Osteoblast (primary cell): ENCODE measurements at places on chromosomes 1 and 21.
A peak's percentile ranks its signal among the peaks of the same experiment; 100 is the strongest.

GRCh38 chr1:10415211-10415930 lies 14.9 kb upstream of the CENPS start:
- peaks cover 86% of the 10 kb centered on the region for H3K36me3 ChIP-seq
- H3K27ac ChIP-seq, result peak overlapping the region; percentile 10
- H3K4me3 ChIP-seq, result no peak overlapping the region
- peaks cover 4% of the 10 kb centered on the region for H3K4me1 ChIP-seq
- no peak for DNase-seq

GRCh38 chr1:164518692-164519332 lies 40.2 kb upstream of the PBX1 start:
- no peak for DNase-seq
- H3K4me3 ChIP-seq, result no peak overlapping the region
- H3K4me1 ChIP-seq, result no peaks in the 10 kb centered on the region
- H3K36me3 ChIP-seq, result no peaks in the 10 kb centered on the region
- H3K27me3 ChIP-seq, result no peaks in the 10 kb centered on the region

DNA sequence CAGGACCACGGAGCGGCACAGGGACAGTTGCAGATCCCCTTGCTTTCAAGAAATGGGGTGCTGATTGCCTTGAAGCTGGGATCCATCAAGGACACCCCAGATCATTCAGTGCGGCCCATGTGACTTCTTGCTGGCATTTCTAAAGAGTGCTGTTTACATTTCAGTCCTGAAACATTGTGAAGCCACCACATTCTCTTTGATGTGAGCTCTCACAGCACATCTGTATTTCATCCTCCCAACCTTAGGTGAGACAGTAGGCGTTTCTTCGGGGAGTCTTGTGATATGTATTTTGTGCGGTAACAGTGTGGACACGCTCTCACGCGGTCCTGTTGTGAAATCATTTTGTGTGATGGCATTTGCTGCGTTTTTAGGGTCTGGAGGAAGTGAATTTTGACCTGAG lies 57.2 kb downstream of the CACHD1 start:
- no peak overlapping the region for H3K27ac ChIP-seq
- no peaks in the 10 kb centered on the region for H3K27me3 ChIP-seq
- no peak for DNase-seq
- peaks cover 18% of the 10 kb centered on the region for H3K4me1 ChIP-seq
- no peak overlapping the region for H3K4me3 ChIP-seq
- H3K36me3 ChIP-seq, result no peaks in the 10 kb centered on the region

DNA sequence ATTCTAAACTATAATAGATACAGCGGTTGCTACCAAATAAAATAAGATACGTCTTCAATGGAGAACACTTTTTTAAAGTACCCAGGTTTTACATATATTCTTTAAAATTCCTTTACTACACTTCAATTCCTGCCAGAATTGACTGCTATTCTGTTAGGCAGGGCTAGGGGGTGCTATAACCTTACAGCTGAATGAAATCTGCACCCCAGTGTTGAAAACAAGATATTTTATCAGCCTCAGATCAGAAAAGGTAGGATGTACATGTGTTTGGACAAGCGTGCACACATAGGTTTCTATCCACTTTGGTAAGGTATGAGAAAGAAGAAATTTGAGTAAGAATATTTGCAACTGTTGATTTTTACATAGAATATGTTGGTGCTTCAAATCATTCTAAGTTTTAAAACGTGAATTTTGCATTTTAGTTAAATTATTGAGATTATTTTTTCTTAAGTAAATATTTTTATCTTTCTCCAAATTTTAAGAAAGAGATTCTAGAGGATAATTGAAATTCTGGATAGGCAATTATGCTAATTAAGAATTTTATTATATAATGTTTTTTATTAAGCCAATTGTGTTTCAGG lies 490.8 kb upstream of the ADGRL4 start:
- peak; percentile 44 for DNase-seq
- H3K4me3 ChIP-seq, result no peak overlapping the region
- H3K27ac ChIP-seq, result no peak overlapping the region
- H3K27me3 ChIP-seq, result no peaks in the 10 kb centered on the region
- no peaks in the 10 kb centered on the region for H3K36me3 ChIP-seq
